ENCODE measurements at places on chromosomes 7 and 10.

- DNase-seq = no peak
Observed at GRCh38 chr10:132521466-132522102, 16.0 kb upstream of the INPP5A start.

- DNase-seq = no peak
Observed at GRCh38 chr7:69445541-69445940, 152.7 kb upstream of the AUTS2 start.

- DNase-seq = no peak
Observed at GRCh38 chr10:82242778-82243177, 367.8 kb downstream of the NRG3 start.

DNA sequence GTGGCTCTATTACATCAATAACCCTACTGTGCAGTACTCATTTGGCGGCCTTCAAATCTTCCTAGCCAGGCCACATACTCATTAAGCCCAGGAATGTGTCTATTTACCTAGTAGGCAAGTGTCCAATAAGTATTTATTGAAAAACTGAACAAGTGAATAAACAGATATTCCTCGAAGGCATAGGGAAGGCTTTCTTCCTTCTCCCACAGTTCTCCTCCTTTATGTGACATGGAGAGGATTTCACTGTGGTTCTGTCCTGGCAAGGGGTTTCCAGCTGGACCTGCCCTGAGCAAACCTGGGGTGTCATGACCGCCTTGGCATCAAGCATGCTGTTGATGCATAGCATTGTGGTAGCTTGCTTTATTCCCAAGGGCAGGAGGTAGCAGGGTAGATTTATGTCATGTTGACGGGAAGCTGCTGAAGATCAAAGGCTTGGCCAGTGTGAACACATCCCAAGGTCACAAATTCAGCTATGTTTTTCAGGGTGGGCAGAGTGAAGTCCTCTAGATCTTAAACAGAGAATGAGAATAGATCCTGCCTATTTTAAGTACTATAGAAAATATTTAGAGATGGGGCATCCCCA, 195.1 kb downstream of the INHBA start:
- no peak for DNase-seq

DNA sequence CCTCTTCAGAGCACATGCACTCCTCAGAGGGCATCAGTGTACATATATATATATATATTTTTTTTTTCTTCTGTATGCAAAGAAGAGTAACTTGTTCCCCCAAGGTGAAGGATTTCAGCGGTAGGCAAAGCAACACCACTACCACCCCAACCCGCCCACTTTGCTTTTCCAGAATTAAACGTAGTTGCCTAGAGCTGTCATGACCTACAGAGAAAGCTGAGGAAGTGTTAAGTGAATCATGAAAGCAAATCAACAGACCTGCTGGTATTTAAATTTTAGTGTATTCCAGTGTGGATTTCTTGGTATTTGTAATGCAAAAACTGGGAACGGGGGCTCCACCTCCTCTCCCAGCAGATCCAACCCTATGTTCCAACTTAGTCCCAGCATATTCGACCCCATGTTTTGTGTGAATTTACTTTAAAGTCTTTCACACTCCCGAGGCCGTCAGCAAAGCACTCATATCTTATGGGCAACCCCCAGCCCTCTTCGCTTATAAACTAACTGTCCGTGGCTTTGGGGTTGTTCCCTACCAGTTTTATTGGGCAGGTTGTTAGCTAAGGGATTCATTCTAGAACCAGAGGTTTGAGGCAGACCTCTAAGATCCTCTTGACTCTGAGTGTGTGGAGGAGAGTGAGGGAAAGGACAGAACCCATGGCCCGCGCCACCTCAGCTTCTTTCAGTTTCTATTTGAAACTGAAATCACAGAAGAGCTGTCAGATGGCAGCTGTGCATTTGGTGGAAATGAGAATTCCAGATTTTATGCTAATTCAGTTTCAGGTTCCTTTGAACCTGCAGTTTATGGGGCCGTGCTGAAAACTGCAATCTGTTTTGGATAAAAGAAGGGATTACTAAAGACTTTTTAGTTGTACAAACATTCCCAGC, 450.2 kb upstream of the GALNT17 start:
- DNase-seq = no peak

GRCh38 chr7:96685353-96685752, 24.3 kb downstream of the SEM1 start:
- no peak for DNase-seq

- DNase-seq = no peak
Observed at GRCh38 chr10:26759008-26759407, 61.5 kb downstream of the PDSS1 start.

- no peak for DNase-seq
Observed at GRCh38 chr10:15815242-15815885, 44.9 kb downstream of the MINDY3 start.

DNA sequence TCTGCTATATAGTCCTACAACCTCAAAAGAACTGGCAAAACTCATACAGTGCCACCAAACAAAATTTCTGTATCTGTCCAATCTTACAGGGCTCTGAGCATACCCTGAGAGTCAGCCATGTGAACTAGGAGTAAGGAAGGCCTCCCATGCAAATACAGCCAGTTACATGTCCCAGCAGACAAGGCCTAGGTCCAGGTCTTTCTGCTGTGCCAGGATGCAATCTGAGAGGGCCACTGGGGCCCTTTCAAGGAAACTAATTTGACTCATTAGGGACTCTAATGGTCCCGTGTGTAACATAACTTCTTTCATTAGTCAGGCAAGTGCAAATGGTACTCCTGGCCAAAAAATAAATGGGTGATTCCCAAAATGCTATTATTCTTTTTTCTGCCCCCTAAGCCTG, 17.9 kb upstream of the HIBADH start:
- no peak for DNase-seq

DNA sequence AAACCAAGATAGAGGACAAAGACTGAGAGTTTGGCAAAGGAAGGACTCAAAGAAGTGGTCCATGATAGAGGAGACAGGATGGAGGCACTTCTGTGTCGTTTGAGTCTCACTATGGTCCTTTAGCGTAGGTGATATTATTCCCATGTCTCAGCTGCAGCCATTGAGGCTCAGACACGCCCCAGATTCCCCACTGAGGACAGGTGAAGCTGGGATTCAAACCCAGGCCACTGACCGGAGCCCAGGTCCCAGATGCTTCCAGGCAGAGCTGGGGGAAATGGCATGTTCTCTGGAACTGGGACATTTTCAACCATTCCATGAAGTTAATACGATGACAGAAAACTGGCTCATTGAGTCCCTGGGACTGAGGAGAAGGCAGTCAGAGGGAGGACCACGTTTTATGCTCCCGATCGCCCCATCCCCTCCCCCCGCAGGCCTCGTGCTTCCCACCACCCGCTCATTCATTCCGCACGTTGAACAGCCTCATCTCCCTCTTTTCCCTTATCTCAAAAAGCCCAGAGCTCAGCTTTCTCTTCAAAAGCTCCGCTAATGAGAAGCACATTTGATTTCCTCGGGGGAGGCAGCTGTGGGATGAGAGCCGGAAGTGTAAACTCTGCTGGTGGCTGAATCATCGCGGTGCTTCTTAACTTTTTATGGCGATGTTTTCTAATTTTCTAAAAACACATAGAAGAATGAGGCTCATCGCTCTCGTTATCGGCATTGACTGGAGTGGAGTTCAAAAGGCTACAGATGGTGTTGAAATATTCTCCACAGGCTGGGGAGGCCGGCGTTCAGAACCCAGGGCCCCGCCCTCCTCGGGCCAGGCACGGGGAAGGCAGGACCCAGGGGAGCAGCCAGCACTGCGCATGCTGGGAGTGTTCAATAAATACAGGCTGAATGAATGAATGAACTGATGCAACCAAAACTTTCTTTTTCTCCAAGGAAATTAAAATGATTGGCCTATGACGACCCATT, 64.0 kb downstream of the OAT start:
- no peak for DNase-seq

DNA sequence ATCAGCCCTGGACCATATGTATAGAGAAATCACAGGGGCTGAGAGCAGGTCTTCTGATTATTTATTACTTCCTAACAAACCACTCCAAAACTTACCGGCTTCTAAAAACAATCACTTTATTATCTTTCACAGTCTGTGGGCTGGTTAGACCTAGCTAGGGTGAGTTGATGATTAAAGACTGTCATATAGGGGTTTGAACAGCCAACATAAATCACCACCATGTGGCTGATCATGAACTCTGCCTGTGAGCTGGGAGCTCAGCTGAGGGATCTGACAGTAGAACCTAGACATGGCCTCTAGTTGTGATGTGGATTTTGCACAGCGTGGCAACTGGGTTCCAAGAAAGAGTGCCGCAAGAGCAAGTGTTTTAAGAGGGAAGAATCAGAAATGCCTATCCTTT, 305.4 kb downstream of the CSTF2T start:
- no peak for DNase-seq

DNA sequence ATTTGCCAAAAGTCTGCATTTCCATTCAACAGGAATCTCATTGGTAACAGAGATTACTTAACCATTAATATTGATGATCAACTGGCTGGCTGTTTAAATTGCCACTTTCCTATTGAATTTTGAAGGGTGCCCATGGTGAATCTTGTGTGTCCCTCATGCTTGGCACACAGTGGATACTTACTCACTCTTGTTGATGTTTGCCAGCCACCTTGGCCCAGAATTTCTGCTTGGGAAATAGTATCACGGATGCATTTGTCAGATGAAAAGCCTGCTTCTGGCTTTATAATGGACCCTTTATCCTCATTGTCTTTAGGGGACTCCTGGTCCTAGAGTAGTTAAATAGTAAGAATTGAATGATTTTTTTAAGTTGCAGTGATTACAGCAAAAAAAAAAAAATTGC, 52.0 kb downstream of the MMRN2 start:
- DNase-seq = no peak

GRCh38 chr7:32533276-32534029, 38.2 kb downstream of the AVL9 start:
- DNase-seq = no peak

- peak; percentile 24 for DNase-seq
Observed at GRCh38 chr10:11411926-11412545, 199.4 kb downstream of the USP6NL start.

- no peak for DNase-seq
Observed at GRCh38 chr7:7789551-7789988, 71.2 kb upstream of the RPA3 start.

All from T-helper 2 cell (primary cell).